Dermis microvascular lymphatic vessel endothelial cell (primary cell): ENCODE measurements at places on chromosomes 7 and 10.

DNA sequence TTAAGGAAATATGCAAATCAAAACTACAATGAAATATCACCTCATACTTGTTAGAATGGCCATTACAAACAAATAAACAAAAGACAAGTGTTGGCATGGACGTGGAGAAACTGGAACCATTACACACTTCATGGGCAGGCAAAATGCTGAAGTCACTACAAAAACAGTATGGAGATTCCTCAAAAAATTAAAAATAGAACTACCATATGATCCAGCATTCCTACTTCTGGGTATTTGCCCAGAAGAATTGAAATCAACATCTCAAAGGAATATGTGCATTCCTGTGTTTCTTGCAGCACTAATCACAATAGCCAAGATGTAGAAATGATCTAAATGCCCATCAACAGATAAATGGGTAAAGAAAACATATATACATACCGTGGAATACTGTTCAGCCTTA is 83.6 kb downstream of the NRCAM start:
- no peak for DNase-seq

DNA sequence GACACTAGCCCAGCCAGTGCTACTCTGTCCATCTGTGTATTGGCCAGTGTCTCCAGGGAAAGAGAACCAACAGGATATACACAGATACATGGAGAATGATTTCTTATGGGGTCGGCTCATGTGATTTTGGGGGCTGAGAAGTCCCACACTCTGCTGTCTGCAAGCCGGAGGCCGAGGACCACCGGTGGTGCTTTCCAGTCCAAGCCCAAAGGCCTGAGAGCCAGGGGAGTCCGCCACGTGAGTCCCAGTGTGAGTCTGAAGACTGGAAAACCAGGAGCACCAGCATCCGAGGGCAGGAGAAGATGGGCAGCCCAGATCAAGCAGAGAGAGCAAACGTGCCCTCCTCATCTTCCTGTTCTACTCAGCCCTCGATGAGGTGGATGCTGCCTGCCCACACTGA is 71.5 kb downstream of the C10orf143 start:
- no peak for DNase-seq

GRCh38 chr10:132183046-132183445 is 3.7 kb upstream of the DPYSL4 start:
- no peak for DNase-seq

GRCh38 chr10:111429288-111430028 is 352.6 kb downstream of the ADRA2A start:
- no peak for DNase-seq

- peak; percentile 97 for DNase-seq
These were observed 19.1 kb downstream of the MXI1 start for GRCh38 chr10:110226543-110226925.

DNA sequence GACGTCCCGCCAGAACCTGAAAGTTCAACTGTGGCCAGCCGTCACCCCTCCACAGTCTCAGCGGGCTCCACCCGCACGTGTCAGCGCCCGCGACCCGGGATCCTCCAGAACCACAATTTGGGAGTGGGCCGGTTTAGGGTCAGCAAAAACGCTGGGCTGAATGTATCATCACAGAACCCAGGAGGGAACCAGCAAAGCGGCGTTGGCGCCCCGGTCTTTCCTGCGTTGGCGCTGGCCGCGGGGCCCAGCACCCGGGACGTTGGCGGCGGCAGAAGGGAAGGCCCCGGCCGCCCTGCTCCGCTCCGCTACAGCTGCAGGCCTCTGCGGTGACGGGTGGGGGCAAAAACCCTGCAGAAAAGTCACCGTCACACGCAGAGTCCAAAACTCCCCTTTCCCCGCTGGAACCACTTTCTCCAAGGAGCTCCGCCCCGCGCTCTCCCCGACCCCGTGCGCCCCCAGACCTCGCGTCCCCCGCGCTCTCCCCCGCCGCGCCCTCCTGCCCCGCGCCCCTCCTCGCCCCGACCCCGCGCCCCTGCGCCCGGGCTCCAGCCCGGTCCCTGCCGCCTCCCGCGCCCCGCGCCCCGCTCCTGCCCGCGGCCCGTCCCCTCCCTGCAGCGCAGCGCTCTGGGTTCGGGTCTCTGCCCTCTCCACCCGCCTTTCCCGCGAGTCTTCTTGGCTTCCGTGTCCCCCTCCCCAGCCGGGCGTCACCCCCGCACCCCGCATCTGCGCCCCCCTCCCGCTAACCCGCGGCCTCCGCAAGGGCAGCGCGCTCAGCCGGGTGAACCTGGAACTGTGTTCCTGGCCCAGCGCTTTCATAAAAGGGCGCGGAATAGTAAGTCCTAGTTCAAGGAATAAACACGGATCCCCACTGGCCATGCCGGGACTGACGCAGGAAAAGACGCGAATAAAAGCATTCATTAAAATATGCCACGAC is 24.0 kb upstream of the RNF32 start:
- DNase-seq: no peak

GRCh38 chr10:78544423-78545090 is 510.9 kb downstream of the RPS24 start:
- DNase-seq: no peak

- DNase-seq: no peak
These were observed 239.1 kb downstream of the ZMYND11 start for GRCh38 chr10:374354-374753.

DNA sequence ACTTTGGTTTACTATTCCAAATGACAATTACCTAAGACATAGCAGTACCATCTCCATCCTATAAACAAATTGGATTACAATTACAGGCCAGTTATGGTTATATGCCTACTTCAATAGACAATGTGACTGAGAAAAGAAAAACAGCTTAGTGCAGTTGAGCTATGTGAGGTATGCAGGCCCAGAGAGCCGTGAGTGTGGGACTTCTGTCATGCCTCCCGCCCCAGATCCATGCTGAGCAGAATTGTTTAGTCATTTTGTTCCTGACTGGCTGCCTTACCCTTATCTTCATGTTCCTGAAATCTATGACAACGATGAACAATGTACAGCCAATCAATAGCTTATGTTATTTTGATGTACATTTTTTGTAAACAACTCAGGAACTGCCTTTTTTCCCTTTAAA is 21.7 kb downstream of the LARP4B start:
- no peak for DNase-seq

DNA sequence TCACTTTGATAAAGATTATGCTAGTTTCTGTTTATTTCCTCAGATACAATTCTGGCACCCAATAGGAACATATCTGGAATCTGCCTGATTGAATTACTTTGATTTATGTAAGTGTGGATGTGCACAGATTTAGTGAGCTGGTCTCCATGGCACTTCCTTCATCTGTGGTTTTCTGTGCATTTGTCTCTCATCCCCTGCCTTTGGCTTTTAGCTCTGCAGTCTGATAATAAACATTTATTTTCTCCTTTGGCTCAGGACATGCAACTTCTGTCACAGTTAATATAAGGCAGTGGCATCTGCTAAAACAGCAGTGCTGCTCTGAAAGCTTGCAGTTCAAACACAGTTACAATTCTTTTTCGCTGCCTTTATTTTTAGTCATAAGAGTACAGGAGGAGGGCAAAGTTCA is 273.7 kb upstream of the CHRM2 start:
- DNase-seq: no peak

DNA sequence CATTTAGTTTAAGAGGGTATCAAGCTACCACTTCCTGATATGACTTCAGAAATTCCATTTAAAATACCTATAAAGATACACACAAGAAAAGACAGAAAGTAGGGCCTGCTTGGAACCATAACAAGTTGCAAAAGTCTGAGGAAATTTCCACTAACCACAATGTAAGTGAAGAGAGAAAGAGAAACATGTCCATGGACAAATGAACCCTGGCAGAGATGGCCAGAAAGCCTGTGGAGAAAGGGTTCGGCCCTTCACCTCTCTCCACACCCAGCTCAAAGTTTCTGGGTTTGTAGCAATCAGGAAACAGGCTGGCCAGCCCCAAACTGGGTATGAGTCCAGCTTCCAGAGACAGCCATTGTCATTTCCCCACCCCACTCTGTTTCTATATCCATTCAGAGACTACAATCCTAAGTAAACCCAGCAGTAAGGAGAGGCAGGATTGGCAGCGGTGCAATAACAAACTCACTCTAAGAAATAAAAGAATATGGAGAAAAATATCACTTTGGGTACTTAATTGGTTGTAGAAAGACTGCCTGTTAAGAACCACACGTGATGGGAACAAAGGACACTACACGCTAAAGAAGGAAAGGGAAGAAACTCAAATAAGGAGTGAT is 71.1 kb downstream of the STK17A start:
- no peak for DNase-seq

DNA sequence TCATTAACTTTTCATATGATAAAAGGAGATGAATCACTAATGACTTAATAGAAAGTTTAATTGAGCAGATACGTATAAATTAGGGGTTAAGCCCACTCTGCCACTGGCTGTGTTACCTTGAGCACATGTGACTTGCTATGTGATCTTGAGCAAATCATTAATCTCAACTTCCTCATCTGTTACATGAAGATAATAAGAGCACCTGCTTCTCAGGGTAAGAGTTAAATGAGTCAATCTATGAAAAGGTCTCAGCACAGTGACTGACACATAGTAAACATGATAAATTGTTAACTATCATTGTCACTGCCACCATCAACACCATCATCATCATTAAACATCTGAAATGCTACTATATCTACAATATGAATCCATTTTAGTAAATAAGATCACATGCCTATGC is 110.8 kb downstream of the TPK1 start:
- no peak for DNase-seq

DNA sequence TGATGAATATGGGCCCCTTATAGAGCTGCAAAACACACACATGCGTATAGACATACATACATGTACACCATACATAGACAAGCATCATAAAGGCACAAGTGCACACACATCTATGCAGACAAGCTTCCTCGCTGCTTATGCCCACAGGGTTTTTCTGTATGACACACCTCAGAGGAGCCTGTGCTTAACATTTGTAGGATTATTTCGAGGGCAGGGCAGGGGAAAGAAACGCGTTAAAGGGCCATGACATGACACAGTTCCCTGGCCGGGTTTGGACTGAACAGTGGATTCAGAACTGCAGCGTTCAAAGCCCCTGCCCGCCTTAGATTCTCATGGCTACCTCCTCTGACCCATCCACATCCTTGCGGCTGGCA is 44.8 kb downstream of the CHST3 start:
- DNase-seq: no peak

DNA sequence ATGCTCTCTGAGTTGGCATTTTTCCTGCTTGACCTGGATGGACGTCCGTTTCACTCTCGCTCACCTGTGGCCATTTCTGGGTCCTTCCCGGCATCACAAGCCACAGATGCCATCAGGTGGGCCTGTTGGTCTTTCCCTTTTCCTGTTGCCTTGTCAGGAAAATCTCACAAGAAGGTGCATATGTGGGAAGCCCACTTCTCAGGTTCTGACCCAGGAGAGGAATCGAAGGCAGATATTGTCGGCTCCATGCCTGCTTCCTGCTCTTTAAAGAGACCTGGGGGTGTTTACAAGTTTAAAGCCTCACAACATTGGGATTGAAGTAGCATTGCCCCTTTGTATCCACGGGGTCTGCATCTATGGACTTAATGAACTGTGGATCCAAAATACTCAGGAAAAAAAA is 357.9 kb downstream of the RPS24 start:
- DNase-seq: no peak

DNA sequence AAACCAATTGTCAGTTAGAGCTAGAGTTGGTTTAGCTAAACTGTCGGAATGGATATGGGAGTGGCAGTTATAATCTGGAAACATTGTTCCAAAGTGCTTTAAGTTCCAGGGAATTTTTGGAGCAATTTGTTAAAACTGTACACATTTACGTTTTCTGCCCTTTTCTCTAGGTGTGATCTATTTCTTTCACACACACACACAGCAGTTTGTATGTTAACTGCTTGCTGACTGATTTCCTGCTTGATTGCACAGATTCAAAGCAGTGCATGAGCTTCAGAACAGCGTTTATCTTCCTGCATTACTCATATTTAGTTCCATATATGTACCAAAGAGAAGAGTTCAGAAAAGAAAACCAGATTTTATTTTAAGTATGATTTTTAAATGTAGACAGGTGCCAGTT is 57.9 kb downstream of the MGMT start:
- no peak for DNase-seq

GRCh38 chr10:119090968-119091367 is 10.4 kb upstream of the EIF3A start:
- no peak for DNase-seq

GRCh38 chr7:46177821-46178220 is 256.7 kb upstream of the IGFBP3 start:
- DNase-seq: no peak
